ENCODE measurements at places on chromosomes 6 and 20.

GRCh38 chr20:46648903-46649649 is 2.2 kb downstream of the SLC13A3 start:
- no peak for DNase-seq

DNA sequence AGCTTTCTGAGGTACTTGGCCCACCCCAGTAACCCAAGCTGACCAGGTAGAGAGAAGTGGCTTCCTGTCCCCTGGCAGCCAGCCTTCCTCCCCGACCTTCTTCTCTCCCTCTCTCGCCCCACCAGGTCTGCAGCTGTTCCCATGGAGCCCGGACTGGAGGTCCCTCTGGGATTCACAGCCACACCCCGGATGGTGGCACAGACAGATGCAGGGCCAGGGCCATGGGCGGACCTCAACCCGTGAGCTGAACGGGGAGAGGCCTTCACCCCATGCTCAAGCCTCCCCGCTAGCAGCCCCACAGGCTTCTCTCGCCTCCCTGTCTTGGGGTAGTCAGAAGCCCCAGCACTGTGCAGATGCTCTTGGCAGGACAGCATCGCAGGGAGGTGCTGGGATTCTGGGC is 41.3 kb downstream of the CPXM1 start:
- DNase-seq, result no peak

- no peak for DNase-seq
Observed at GRCh38 chr6:81023007-81023582, 729.4 kb downstream of the TENT5A start.

DNA sequence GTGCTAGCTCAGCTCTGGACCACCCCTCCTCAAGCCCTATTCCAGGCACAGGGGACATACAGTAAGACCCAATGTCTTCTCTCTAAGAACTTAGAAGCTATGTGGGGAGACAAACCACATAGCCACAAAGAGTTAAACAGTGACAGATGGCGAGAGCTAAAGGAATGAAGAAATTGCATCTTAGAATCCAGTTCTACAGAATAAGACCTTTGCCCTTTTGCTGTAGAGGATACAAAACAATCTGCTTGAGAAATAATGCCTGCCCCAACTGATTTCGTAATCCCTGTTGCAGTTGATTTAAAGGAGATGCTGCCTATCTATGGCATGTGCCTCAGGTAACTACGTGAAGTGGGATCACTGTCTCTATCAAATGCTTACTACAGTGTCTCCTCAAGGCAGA is 31.2 kb downstream of the TNFRSF21 start:
- no peak for DNase-seq

- DNase-seq, result no peak
Observed at GRCh38 chr6:34200340-34200971, 36.2 kb upstream of the HMGA1 start.

GRCh38 chr20:48421547-48421946 is 406.3 kb downstream of the PREX1 start:
- DNase-seq, result no peak

- no peak for DNase-seq
Observed at GRCh38 chr6:25278261-25278913, 787 bp upstream of the CARMIL1 start.

GRCh38 chr6:43856005-43856765 is 86.2 kb downstream of the VEGFA start:
- no peak for DNase-seq

DNA sequence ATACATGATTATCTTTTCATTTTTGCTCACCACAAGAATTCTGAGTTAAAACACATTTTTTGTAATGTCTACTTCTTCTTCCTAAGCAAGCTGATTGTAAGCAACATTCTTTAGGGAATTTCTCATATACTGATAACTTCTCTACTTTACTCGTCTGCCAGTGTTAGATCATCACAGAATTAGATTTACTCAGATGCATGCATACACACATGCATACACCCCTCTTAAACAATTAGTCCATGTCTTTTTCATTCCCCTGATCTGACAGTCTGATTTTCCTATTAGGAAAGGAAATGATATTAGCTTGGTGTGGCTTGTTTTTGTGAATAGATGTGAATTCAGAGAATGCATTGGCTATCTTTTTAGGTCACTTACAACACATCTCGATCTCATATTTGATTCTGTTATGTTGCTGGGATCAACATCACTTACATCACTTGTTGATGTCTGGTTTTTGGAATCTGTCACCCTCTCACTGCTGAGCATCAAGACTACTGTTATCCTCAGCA is 91.4 kb downstream of the FIG4 start:
- no peak for DNase-seq

DNA sequence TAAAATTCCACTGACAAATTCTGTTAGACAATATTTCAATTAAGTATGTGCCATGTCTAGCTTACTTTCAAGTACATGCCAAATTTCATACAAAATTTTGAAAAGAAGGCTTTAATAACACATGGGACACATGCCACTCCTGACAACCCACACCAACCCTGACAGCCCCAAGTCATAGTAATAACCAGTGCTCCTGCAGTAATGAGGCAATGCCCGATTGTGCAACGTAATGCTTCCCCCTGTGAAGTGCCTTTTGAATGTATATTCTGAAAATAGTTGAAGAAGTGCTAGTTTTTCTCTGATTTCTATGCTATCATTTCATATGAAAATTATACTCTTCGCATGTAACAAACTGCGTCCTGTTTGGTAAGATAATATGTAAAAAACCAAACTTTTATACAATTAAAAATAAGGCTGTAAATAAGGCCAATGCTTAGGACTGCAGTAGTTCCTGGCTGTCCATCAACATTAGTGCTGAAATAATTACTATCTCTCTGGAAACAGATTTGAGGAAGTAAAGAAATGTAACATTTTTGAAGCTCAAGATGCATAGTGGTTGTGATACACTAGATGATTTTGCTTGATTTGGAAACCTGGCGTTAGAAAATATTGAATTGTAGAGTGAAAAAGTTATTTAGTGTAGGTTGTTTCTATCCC is 125.8 kb upstream of the BCLAF1 start:
- DNase-seq, result no peak

GRCh38 chr20:45176526-45177267 is 2.0 kb downstream of the PI3 start:
- no peak for DNase-seq

- no peak for DNase-seq
Observed at GRCh38 chr20:61659994-61660346, 405.7 kb downstream of the TAF4 start.

DNA sequence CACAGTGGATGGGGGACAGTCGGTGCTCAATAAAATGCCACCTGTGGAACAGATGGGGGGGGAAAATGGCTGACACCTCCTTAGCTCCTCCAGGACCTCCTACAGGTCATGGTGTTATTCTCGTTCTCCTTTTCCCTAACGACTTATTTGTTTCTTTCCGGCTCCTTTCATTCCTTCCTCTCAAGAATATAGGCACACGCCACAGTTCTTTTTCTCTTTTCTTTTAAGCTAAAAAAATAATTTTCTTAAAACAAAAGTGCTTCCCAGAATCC is 1.4 kb upstream of the RNASET2 start:
- DNase-seq, result no peak

DNA sequence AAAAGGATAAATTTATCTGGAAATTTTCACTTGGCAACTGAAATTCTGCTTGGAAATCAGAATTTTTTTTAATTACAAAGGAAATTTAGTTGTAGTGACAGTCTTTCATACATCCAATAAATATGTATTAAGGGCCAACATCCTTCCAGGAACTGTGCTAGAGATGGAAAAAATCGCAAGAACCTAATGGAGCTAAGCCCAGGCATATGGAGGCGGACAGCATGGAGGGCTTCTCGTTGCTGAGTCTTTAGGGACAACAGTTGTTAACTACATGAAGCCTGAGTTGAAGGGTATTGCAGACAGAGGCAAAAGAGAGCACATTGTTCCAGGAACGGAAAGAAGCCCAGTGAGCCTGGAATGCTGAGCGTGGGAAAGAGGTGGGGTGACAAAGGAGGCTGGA is 208.9 kb downstream of the IBTK start:
- no peak for DNase-seq

DNA sequence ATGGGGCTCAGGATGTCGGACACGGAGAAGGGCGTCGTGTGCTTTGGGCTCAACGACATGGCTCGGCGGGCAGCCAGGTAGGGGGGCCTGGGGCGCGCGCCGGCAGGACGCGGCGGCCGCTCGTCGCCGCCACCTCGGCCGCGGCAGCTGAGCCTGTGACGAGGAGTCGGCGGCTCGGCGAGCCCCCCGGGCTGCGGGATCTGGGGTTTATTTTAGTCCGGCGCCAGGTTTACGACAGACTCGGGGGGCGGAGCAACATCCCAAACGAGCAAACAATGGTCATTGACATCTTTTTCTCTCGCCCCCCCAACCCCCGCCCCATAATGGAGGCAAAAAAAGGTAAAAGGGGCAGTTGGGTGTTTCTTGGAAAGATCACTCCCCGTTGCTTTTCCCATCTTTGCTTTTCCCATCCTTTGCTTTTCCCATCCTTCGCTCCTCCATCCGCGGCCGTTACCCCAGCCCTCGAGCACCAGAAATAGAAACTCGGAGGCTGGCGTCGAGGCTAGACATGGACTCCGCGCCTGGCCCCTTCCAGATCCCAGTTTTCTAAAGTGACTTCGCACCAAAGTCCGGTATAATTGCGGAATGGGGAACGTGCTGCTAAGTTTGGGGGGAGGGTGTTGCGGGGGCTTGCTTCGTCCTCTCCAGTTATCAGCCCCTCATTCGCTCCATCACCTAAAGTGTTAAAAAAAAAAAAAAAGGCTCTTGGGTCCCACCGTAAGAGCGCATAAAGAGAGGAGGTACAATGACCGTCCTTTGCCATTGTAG is at the start of gene NKX2-4:
NKX2-4 (minus strand) TSS at position 186 of the 768 bp plus-strand sequence; CDS start at position 59, 127 bp downstream.
- DNase-seq, result no peak

- DNase-seq, result no peak
Observed at GRCh38 chr6:138571181-138571580, 71.9 kb upstream of the NHSL1 start.

GRCh38 chr6:102398788-102399390 is 1005.4 kb downstream of the GRIK2 start:
- no peak for DNase-seq

DNA sequence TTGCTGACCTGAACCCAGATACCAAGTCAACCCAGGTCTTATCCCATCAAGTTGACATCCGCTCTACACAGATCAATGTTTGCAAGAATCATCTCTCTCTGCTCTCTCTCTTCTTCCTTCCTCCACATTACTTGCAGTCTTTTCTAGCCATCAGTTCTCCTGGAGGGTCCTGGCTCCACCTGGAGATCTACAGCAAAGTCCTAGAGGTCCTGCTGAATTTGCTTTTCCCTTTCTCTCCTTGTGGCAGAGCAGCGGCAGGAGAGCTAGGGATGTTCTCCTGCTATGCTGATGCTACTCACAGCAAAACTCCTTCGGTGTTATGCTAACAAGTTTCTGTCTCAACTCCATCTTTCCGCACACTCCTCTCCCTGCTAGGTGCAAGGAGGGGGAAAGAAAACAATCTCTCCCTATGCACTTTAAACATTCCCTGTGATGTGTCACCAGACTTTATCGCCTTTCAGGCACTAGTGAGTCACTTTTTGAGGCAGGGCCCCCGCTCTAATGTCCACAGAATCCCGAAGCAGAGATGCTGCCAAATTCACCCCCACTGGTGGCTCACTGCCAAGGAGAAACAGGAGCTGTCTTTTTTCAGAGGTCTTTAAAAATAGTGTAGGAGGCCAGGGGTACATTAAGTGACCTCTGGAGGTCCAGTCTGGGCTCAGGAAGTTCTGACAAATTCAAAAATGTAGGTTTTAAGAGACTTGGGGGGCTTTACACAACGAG is 62.6 kb downstream of the FAM50B start:
- no peak for DNase-seq

- no peak for DNase-seq
Observed at GRCh38 chr6:104973404-104973803, 16.5 kb downstream of the LIN28B start.

DNA sequence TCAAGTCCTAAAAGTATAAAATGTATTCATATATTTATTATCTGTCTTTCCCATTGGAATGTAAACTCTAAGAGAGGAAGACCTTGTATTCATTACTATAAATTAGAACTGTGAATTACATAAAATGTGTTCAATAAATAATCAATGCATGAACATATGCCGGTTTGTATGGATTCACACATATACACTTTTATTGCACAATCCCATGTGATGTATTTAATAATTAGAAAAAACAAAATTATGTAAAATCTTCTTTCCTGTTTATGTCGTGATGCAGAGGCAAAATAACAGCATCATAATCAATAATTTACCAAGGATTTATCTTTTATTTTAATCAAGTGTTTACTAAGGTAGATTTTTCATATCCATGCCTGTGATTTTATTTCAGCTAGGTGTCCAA is 240.5 kb downstream of the KHDRBS2 start:
- DNase-seq, result no peak

DNA sequence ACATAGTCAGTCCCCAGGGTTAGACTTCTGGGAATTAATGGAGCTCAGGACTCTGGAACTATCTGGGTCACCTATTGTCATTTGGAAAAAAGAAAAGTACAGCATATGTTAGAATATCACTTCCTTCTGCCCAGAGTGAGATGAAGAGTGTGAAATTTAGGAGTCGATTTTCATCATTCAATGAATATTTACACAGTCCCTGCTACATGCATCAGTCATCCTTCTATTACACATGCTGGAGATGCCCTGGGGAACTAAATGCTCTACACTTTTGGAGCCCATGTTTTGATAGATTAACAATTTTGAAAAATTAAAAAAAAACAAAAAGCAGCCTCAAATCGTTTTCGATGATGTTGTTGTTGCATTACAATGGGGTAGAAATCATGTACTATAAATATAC is 315.4 kb downstream of the ALDH8A1 start:
- DNase-seq, result no peak

- DNase-seq, result peak; percentile 24
Observed at GRCh38 chr6:169831450-169832246, 80.2 kb downstream of the ERMARD start.

DNA sequence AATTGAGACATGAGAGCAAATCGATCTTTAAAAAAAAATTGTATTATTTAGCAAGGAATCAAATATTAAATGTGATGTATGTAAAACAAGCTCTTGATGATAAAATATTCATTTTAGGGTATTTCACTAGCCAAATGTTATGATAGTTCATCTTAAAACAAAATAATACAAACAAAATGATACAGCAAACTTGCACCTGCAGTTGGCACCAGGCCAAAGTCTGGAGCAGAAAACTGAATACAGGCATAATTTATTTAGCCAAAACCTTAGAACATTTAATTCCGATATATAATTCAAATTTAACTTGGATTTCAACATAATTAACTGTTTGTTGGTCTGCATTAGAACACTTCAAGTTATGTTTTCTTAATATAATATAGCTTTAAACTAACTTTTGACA is 60.9 kb downstream of the EPHA7 start:
- DNase-seq, result no peak

DNA sequence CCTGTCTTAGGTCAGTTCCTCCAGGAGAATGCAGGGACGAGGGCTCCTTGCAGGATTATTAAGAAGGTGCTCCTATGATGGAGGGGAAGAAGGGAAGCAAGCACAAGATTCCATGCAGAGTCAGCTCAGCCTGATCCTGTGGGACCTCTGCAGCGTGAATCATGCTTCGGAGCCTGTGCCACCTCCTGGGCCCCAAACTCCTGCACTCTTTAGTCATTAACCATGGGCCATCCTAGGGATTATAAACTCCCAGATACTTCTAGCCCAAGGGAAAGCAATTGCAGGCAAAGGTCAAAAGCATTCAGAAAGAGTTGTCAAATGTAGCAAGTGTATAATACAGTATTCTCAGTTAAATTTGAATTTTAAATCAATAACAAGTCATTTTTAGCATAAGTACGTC is 208.7 kb upstream of the PMEPA1 start:
- no peak for DNase-seq
